SK-N-DZ (cell line): ENCODE measurements at places on chromosomes 5 and 9.
A peak's percentile ranks its signal among the peaks of the same experiment; 100 is the strongest.

DNA sequence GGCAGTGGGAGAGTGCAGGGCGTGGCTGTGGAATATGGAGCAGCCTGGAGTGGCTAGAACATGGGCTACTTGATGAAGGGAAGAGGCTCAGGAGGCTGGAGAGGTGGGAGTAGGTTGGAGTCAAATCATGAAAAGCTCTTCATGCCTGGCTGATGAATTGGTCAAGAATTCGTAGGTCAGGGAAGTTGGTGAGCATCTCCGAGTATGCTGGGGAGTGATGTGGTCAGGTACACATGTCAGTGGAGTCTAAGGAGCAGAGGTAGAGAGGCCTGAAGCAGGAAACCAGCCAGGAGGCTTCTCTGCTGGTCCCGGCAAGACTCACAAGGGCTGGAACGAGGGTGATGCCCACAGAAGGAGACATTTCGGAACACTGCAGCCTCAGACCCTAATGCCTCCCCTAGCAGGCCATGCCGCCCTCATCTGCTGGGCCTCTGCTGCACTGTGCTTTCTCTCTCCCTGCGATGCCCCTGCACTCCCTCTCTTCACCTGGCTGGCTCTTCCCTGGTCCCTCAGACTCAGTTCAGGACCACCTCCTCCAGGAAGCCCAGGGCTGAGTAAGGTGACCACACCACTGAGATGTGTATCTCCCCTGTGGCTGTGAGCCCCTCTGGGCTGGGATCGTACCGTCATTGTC, 33.6 kb downstream of the TMOD1 start:
- DNase-seq, result no peak

DNA sequence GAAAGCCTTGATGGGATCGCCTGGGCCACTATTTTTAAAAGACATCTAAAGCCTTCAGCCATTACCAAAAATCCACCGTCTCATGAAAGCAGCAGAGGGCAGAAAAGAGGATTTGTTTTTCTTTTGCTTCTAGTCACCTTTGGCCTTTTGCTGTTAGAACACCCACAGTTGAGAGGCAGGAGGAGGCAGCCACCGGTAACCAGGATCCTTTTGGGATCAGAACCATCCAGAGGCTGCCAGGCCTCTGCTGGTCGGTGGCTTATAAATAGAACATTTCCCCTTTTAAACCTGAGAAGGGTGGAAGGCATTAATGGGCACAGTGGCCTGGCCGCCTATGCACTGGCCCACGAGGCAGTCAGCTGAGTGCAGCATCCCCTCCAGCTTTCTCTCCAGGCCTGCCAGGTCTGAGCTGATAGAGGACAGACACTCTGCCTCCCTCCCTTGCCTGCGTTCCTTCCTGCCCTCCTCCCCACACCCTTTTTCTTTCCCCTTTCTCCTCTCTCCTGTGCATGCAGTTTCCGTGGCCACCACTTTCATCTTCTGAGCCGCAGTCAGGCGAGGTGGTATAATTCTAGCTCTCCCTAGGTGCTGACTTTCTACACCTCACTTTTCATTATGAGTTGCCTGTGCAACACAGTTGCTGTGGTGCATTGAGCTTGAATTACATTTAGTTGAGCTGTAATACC, 253.4 kb downstream of the ARHGAP26 start:
- peak; percentile 46 for DNase-seq

DNA sequence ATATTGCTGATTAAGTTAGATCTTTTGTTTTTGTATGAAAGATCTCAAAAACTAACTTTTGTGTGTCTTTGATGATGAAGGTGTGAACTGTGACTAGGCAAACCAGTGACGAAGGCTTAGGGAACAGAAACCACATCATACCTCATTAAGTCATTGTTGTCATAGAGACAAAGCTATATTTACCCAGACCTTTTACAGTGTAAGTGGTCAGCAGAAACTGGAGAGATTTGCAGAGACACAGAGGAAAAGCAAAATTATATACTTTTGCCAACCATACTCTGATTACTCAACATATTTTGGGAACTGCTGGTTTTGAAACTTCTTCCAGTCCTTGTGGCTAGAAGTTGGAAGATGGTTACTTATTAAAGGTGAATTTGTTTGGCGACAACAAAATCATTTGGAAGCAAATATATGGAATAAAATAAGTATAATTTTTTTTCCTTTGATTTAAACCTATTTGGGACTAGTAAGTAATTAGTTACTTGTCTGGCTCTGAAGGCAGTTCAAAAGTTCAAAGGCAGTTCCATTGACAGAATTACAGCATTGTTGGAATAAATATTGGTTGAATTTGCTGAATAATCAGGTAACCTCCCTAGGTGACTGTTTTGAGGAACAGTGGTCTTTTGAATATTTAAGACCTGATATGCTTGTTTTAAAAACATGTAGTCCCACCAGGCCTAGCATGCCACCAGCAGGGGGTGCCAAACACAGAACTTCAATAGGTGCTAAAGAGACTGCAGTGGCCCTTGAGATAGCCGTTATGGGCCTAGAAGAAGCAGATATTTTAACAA, 103.8 kb downstream of the RPS23 start:
- DNase-seq, result peak; percentile 30

DNA sequence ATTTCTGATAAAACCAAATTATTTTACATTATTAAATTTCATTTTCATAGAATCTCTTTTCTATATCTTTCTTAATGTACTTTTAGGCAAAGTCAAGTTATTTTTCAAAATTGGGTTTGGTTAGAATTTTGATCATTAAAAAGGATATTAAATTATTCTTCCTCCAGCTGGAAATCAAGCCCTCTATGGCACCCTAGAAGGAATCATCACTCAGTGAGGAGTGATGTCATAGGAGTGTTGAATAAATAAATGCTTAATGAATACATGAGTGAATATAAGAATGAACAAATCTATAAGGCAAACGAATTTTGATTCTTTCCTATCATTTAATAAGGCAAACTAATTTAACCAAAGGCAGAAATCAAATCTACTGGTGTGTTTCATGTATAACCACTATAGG, 639.9 kb downstream of the PDE4D start:
- no peak for DNase-seq

DNA sequence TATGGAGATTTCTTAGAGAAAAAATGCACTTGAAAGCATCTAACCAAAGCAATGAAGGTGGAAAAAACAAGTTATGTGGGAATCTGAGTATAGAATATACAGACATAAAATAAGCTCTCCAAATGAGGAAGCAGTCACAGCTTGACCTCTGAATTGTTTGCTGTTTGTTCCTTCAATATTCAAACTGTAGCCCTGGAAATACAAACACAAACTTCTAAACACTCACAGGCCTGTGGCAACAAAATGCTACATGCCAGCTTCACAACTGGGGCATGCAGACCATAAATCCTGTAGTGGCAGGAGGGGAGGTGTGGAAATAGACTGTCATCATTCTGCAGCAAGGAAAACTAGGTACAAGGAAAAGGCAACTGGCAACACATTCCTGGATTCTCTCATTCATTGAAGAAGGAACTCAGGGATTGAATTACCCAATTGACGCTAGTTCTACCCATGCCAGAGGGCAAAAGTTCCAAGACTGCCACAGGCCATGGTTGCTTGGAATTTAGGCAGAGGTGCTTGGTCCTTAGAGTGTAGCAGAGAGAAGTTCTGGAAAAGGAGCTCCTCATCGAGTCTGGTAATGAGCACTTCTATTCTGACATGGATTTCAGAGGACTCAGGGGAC, 349.6 kb downstream of the PDE4D start:
- no peak for DNase-seq
